Stimulated activated naive CD4-positive, alpha-beta T cell (primary cell): ENCODE measurements at places on chromosomes 5 and 9.

DNA sequence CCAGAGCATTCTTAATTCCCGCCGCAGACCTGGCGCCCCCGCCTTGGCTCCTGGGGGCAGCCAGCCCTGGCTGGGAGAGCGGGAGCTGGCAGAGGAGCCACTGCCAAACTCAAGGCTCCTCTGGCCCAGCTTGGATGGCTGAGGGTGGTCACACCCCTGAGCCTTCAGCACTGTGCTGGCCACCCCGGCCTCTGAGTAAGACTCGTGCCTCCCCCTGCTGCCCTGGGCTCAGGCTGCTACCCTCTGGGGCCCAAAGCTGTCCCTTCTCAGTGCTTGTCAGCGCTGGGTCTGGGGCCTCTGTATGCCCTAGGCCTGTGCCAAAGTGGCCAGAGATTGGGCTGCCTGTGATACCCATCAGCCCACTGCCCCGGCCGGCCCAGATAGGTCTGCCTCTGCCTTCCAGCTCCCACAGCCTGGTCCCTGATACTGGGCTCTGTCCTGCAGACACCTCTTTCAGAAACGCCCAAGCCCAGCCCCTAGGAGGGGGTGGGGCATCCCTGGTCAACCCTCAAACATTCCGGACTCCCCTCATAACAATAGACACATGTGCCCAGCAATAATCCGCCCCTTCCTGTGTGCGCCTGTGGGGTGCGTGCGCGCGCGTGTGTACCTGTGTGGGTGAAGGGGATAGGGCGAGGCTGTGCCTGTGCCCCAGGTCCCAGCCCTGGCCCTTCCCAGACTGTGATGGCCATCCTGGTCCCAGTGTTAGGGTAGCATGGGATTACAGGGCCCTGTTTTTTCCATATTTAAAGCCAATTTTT is 4.4 kb upstream of the PRR7 start:
- DNase-seq: no peak

DNA sequence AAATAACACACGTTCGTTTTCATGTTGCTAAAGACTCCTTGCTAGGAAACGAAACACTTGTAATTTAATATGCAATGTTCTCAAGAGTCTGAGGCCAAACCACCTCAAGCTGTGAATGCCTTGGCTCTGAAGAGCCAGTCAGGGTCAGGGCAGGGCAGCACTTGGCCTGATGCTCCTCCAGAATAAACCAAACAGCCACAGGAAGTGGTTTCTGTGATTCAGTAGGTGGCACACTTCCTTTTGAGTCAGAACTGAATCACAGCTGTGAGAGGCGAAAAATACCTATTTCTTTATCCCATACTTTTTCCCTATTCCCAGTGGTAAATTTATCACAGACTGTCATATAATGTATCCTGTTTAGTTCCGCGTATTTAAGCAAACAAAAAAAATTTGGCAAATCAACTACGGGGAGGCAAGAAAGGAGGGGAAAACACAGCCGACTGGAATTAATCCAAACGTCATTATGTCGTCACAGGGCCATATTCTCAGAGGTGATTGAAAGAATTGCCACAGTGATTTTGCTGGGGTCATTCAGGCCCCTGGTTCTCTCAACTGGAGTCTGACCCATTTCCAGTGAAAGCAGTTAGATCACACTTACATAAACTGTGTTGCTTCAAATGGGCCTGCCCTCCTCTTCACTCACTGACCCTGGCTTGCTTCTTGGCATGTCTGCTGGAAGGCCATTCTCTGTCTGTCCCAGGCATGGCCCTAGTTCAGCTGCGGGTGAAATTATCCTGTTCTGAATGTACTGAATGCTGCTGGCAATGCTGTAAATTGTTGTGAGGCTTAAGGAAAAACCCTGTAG is 71.2 kb downstream of the ARRDC3 start:
- peak; percentile 74 for DNase-seq

- no peak for DNase-seq
Measured at GRCh38 chr9:22522206-22522740, 75.6 kb downstream of the DMRTA1 start.

DNA sequence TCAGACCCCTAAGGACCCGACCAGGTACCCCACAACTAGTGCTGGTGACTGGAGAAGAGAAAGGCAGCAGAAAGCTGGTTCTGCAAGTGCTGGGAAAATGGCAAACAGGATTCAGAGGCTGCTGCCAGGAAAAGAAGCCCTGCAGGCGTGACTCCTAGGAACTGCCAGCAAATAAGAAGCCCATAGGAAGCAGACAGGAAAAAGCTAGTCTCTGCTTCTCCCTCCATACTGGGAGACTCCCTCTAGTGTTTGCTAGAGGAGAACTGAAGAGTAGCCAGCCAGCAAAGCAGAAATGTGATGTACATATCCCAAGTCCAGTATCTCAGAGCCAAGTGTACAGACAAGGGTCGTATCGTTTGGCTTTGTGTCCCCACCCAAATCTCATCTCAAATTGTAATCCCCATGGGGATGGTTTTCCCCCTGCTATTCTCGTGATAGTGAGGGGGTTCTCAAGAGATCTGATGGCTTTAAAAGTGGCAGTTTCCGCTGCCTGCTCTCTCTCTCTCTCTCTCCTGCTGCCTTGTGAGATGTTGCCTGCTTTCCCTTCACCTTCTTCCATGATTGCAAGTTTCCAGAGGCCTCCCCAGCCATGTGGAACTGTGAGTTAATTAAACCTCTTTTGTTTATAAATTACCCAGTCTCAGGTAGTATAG is 38.1 kb upstream of the TUSC1 start:
- no peak for DNase-seq

- no peak for DNase-seq
Measured at GRCh38 chr9:93590609-93591234, 14.3 kb downstream of the PHF2 start.

DNA sequence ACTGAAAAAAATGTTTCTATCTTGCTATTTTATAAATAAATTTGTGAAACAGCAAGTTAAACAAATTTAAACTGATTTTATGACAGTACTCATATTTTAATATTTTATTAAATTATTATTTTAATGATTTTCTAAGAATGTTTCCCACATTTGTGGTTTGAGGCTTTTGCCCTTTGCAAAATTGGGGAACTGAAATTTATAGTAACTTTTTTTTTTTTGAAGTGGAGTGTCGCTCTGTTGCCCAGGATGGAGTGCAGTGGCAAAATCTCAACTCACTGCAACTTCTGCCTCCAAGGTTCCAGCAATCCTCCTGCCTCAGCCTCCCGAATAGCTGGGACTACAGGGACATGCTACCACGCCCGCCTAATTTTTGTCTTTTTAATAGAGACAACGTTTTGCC is 7.2 kb upstream of the ADGRV1 start:
- no peak for DNase-seq

DNA sequence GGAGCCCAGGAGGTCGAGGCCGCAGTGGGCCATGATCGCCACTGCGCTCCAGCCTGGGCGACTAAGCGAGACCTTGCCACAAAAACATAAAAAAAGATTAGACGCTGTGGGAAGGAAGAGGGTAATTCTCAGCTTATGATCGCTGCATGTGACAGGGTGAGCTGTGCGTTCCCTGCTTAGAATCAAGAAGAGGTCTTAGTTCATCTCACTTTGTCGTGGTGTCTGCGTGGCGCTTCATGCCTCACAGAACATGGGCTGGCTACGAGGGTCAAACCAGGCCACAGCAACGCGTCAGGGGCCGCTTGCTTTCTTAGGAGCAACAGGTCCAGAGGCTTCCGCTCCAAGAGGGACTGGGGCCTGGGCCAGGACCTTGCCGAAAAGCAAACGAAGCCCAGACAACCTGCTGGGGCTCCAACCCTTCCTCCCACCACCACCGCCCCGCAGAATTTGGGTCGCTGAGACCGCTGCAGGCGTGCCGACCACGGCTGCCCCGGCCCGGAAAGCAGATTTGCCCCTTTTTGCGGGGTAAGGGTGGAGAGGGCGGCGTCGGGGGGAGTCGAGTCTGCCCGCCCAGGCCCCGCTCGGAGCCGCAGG is 10.0 kb upstream of the GRIN1 start:
- peak; percentile 48 for DNase-seq

GRCh38 chr5:154288145-154288544 is 97.6 kb downstream of the GALNT10 start:
- DNase-seq: no peak

GRCh38 chr9:31500422-31500821 is 884.0 kb upstream of the ACO1 start:
- no peak for DNase-seq

DNA sequence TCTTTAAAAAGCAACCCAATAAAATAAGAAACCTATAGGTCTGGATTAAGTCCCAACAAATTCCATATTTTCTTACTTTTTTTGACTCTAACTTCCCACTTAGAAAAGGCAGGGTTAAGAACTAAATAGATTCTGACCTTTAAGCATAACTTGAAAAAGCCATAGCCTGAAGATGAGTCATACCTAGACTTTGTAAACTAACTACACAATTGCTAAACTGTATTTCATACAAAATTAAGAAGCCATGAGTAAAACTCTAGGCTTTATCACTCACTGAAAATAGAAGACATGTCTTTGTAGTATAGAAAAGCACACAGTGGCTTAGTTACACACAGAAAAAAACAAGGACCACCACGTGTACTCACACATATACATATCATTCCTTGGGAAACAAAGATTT is 51.5 kb downstream of the MLLT3 start:
- no peak for DNase-seq

GRCh38 chr9:17802249-17802857 is 223.5 kb downstream of the SH3GL2 start:
- DNase-seq: no peak

DNA sequence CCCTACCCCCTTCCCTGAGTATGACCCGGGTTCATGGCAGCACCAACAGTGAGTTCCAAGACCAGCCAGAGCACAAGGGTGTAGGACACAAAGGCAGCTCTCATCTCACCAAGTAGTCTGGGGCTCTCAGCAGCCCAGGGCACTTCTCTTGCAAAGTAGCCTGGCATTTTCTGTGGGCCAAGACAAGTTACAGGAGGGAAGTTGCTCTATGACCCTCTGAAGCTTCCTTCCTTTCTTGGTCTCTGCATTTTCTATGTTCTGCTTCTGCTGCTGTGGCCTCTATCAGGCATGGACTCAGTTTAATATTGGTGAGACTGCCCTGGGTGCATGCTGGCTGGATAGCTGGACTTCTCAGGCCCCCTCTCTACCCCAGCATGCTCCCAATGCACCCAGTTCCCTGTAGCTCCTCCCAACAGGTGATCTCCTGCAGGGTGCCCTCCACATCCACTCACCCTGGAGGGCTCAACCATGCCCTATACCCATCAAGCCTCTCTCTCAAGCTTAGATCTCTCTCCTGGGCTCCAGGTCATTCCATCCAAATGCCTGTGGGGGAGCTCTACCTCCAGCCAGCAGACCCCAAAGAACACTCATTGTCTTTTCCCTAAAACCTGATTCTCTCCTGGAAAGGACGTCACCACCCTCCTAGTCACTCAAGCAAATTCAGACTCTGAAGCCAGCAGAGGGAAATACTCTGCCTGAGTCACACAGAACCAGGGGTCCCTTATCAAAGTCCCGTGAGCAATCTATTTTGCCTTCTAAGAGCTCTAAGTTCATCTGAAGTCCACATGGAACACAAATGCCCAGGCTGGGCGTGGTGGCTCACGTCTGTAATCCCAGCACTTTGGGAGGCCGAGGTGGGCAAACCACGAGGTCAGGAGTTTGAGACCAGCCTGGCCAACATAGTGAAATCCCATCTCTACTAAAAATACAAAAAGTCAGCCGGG is 13.8 kb downstream of the TBC1D2 start:
- no peak for DNase-seq

DNA sequence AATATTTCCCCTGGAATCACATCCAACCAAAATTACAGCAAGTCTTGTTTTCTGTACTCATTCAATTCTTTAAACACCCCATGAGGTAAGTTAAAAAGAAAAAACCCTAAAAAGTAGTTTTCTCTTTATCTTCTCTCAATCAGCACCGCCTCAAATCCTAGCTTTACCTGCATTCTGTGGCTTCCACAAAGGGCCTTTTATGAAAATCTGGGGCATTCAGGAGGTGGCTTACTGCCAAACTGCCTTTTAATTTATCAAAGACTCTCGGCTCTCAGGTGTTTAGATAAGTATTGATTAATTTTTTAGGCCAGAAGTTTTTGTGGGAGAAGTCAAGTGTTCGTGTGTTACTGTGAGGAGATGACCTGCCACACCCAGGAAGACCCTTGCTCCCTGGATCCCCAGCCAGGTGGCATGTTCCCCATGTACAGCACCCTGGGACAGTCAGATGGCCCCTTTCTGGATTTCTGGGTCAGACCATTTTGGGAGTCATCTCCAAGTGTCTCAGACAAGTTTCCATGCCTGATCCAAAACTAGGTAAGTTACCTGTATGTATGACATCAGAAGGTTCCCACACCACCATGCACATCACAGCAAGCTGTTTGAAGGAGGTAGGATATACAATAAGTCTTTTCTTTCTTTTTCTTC is 6.2 kb upstream of the TMEM171 start:
- no peak for DNase-seq

DNA sequence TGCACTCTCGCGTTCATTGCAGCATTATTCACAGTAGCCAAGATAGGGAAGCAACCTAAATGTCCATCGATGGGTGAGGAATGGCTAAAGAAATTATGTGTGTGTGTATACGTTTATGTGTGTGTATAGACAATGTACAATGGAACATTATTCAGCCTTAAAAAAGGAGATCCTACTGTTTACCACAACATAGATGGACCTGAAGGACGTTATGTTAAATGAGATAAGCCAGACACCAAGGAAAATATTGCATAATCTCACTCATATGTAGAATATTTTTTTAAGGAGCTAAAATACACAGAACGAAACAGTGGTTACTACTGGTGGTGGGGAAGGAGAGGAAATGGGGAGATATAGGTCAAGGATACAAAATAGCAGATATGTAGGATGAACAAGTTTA is 2.4 kb downstream of the KIF2A start:
- no peak for DNase-seq

DNA sequence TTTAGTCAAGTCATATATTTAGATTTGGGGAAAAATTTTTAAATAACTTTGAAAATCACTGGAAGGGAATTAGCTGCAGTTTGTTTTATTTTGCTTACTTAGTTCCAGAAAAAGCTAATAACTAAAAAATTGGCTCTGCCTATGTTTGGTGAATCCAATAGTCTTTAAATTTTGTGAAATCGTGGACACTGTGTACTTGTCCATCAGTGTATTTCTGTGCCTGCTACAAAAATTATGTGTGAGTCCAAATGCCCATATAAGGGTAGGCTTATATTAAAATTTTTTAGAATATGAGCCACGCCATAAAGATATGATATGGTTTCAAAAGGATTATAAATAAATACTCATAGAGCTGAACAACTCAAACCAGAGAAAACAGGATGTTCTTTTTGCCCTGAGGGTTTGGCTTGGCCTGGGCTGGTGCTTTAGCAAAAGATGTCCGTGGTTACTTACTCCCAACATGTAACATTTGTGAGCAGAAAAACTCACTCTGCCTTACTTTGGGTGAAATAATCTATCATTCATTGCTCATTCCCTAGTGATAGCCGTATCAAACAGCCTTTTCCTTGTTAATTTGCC is 133.2 kb upstream of the PRLR start:
- no peak for DNase-seq

- no peak for DNase-seq
Measured at GRCh38 chr9:72431036-72431435, 66.0 kb upstream of the ZFAND5 start.

- DNase-seq: no peak
Measured at GRCh38 chr5:178991190-178992145, 3.7 kb downstream of the GRM6 start.

- no peak for DNase-seq
Measured at GRCh38 chr5:153860195-153860886, 178.4 kb downstream of the FAM114A2 start.

- no peak for DNase-seq
Measured at GRCh38 chr9:83034587-83034986, 28.4 kb downstream of the RASEF start.
